ENCODE measurements at places on chromosomes 4 and X.

GRCh38 chr4:146135941-146136340, 39.6 kb upstream of the LSM6 start:
- no peak for DNase-seq

DNA sequence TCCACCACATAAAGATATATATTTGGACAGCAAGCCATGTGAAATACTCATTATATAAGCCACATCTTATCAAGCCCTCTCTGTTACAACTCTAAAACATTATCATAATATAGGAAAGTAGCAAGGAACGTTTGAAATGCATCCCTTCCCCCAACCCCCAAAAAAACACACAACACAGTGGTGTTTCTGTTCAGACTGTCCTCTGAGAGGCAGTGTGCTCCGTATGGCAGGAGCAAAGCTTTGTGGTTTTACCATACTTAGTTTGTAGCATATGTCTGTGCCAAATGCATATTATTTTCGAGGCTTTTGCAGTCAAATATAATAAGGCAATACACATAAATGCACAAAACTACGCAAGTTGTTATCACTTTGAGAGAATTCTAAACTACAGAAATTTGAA, 194.2 kb downstream of the RAPGEF2 start:
- no peak for DNase-seq

GRCh38 chrX:119734897-119735339, 23.5 kb upstream of the SOWAHD start:
- DNase-seq, result no peak

- no peak for DNase-seq
These were observed 877.5 kb upstream of the TENM3 start for GRCh38 chr4:181365671-181366070.

- no peak for DNase-seq
These were observed 22.2 kb downstream of the GUCY1A1 start for GRCh38 chr4:155688860-155689259.

DNA sequence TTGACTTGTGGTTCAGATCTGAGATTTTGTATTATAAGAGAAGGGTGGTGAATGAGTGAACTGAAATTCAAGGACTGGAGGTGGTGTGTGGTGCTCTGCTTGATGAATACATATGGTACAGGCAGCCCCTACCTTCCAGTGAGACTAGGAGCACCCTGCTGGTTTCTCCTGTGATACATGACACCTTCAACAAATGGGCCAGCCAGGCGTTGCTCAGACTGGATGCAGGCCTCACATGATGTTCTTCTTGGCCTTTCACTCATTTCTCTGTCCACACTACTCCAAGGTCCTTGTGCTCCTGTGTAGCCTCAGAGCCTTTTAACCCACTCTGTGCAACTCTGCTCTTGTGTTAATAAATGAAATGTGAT, 67.2 kb downstream of the FNIP2 start:
- DNase-seq, result no peak

- DNase-seq, result no peak
These were observed 4.0 kb upstream of the KCNIP4 start for GRCh38 chr4:21952549-21952948.

Data from ELR (cell line).